ENCODE measurements at places on chromosomes 3 and 15. TPM values are rescaled to one million over a fixed set of nuclear protein-coding genes. Genes with fewer than 3 reads are reported as not detected.

DNA sequence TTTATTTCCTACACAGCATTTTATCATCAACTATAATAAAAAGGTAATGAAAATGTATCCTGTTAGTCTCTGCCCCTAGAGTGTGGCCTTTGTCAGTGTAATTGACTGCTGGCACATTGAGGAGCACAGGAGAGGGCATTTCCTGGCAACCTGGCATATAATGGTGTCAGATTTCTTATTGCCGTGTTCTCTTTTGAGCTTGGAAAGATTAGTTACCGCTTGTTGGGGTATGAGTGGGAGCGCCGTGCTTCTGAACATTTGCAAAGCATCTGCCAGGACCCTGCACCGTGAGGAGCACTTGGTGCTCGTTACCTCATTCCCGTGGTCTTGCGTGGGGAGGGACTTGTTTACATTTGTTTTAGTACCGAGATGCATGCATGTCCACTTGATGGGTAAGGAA, 124.4 kb downstream of the PTPRG start:
- DNase-seq = peak; percentile 30

The RBP2 gene
- polyA plus RNA-seq = 0.59 TPM

GRCh38 chr15:25136119-25136518, 181.3 kb downstream of the SNRPN start:
- DNase-seq = no peak

The KIF23 gene
- polyA plus RNA-seq = 34.9 TPM

- no peak for DNase-seq
Measured at GRCh38 chr3:14451844-14452739, 49.7 kb downstream of the SLC6A6 start.

DNA sequence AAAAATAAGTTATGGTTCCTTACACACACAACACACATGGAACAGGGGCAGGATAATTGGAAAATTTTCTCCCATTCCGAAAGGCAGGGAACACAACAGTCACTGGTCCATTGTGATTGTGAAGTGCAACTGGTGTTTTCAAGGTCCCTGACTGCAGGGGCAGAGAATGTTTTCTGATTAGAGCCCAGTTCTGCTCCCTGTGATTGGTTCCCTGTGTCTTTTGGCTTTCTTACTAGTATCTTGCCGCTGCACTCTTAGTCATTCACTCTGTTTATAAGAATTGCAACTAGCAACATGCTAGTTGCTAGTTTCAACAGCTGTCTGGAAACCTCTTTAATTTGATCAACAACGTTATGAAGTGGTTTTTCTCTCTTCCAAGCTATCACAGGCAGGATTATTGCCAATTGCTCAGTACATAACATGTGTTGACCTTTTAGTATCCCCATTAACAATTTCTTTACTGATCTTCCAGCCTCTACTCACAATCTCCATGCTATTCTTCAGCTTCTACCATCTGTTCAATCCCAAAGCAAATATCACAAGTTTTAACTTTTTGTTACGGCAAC, 177.5 kb downstream of the EPHA6 start:
- no peak for DNase-seq

DNA sequence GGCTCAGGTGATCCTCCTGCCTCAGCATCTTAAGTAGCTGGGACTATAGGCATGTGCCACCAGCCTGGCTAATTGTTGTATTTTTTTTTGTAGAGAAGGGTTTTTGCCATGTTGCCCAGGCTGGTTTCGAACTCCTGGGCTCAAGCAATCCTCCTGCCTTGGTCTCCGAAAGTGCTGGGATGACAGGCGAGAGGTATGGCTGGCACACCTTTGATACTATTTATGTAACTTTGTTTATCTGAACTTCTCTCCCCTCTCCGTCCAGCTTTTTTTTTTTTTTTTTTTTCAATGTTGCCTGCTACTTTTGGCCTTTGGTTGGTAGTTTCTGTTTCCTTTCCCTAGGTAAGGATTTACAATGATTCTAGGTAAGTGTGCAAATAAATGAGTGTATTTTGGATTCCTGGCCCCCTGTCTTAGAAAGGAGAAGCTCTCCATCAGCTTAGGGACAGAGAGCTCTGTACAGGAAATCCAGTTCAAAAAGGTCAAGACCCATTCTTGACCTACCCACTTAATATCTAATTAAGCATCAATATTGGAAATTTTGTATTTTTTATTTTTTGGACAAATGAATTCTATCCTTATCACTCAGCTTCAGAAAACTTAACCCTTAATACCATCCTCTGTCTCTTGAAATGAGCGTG, 6.8 kb downstream of the ARL6IP5 start:
- DNase-seq = no peak

- DNase-seq = no peak
Measured at GRCh38 chr3:18302517-18302916, 122.6 kb downstream of the SATB1 start.

GRCh38 chr15:91516866-91517265, 336.6 kb upstream of the SLCO3A1 start:
- DNase-seq = no peak

DNA sequence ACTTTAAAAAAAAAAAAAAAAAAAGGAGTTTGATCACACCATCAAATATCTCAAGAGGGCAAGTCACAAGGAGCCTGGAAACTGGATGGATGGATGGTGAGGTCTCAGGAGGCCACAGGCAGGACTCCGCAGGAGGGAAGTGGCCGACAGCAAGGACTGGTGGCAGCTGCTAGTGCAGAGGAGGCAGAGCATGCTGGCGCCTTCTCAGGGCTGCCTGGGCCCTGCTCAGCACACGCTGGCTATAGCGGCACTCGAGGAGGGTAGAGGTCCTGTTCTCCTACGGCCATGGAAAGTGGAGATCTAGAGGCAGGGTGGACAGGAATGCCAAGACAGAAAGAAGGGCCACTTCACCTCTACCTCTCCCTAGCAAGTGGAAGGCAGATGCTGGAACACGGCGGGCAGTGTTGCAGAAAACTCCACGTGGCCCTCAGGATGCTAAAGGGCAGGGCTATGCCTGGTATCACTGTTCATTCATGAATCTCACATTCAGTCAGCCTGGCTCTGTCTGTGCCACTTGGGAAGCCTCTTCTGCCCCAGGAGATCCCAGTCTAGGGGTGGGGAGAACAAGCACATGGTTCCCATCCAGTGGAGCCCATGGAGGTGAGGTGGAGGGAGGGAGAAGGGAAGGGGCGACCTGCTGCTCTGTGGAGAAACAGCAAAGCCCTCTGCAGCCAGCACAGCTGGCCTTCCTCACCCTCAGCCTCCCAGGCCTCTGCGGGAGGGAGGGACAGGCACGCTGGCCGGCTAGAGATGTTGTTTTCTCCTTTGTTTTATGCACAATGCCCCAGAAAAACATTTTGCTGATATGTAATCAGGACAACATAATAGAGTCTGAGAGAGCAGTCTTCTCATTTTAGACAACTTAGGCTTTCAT, 71.0 kb downstream of the OXNAD1 start:
- DNase-seq = no peak

- DNase-seq = peak; percentile 36
Measured at GRCh38 chr15:72116731-72117485, 1.0 kb downstream of the MYO9A start.

- no peak for DNase-seq
Measured at GRCh38 chr3:182802413-182803390, 9.4 kb downstream of the ATP11B start.

- no peak for DNase-seq
Measured at GRCh38 chr3:13217253-13217652, 144.0 kb upstream of the IQSEC1 start.

DNA sequence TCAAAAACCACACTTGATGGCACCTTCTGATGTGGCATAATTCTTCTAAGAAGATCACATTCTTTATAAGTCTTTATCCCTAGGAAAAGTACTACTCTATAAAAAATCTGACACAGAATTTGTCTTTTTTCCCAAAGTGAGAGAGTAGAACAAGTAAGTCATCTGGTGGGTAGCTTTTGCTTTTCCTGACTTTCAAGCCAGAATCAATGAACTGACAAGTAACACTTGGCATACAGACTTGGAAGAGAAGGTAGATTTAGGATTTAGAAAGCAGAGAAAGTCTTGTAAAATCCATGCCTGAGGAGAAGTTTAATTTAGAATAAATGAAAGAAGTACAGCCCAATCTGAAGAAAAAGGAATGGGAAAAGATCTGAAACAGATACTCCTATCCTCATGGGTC, 66.6 kb upstream of the TUSC7 start:
- no peak for DNase-seq

DNA sequence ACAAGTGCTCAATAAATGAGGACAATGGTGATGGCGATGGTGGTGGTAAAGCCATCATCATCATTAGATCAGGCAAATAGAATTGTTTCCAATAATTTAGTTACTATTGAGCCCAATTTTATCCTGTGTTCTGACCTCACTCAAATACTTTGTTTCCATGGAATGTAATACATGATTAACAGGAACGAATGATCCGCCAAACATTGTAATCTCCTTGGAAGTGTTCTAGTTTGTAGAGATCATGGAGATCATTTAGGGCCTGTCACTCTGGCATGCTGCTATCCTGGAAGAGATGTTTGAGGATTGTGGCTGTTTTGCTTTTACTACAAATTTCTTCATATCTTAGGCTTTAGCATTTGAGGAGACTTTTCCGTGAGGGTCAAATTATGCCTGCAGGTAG, 2.8 kb downstream of the COL6A6 start:
- no peak for DNase-seq

- DNase-seq = no peak
Measured at GRCh38 chr15:88476635-88477060, 9.1 kb downstream of the MRPS11 start.

DNA sequence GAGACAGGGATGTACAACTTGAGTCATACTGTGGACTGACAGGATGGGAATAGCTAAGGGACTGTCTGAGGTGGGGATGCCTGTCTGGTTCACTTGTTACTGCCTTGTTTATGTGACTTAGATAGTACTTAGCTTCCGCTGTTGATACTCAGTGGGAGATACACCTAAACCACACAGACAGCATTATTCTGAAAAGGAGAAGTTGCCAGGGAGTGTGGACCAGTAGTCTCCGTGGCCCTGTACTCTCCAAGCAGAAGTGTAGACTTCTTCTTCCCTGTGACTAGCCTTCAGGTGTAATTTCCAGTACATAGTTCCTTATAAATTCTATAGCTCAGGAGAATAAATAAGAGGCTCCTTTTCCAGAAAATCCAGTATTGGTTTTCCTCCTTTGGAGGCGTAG, 5.1 kb downstream of the HIGD2B start:
- DNase-seq = no peak

- no peak for DNase-seq
Measured at GRCh38 chr15:67944010-67944641, 104.3 kb upstream of the RNU6-1 start.

Data from left renal cortex interstitium (tissue), 4 donors.